Cardiac atrium fibroblast (primary cell): ENCODE measurements at places on chromosomes 13 and 19. TPM values are rescaled to one million over a fixed set of nuclear protein-coding genes. Genes with fewer than 3 reads are reported as not detected.

MEGF8 gene
- 29.1 and 34.3 TPM in 2 replicates for total RNA-seq

RGL3 gene
- 6.0 and 7.2 TPM in 2 replicates for total RNA-seq

C19orf85 gene
- total RNA-seq = not detected in 2 replicates

CCDC169 gene
- 0.90 TPM in 1 of 2 replicates, not detected in the other for total RNA-seq

KIR2DL3 gene
- not detected in 2 replicates for total RNA-seq

NKG7 gene
- not detected in 2 replicates for total RNA-seq

SWSAP1 gene
- 0.18 and 1.3 TPM in 2 replicates for total RNA-seq

ZNF763 gene
- 0.36 and 2.8 TPM in 2 replicates for total RNA-seq

SLC7A10 gene
- 0.81 TPM in 1 of 2 replicates, not detected in the other for total RNA-seq

ZFR2 gene
- not detected in 2 replicates for total RNA-seq

CACNG8 gene
- 0.72 and 0.97 TPM in 2 replicates for total RNA-seq

TMEM221 gene
- not detected in 2 replicates for total RNA-seq

RXFP2 gene
- not detected in 2 replicates for total RNA-seq

ZNF441 gene
- total RNA-seq = 2.3 and 2.9 TPM in 2 replicates

OR7C1 gene
- not detected in 2 replicates for total RNA-seq

CYP2F1 gene
- total RNA-seq = not detected in 2 replicates

STARD13 gene
- 11.4 and 14.7 TPM in 2 replicates for total RNA-seq

SIGLEC14 gene
- total RNA-seq = not detected in 2 replicates

CNFN gene
- total RNA-seq = not detected in 2 replicates

ZNF8 gene
- 4.9 and 6.6 TPM in 2 replicates for total RNA-seq

KLK12 gene
- total RNA-seq = not detected in 2 replicates
